Amygdala (tissue), 56 donors: ENCODE measurements at places on chromosomes 3 and 15.

GRCh38 chr15:87747087-87747486, 509.5 kb downstream of the NTRK3 start:
- no peak for DNase-seq

GRCh38 chr3:4350789-4351163, 47.6 kb downstream of the SETMAR start:
- no peak for DNase-seq

GRCh38 chr3:11130385-11130784, 23.9 kb upstream of the HRH1 start:
- DNase-seq = no peak

DNA sequence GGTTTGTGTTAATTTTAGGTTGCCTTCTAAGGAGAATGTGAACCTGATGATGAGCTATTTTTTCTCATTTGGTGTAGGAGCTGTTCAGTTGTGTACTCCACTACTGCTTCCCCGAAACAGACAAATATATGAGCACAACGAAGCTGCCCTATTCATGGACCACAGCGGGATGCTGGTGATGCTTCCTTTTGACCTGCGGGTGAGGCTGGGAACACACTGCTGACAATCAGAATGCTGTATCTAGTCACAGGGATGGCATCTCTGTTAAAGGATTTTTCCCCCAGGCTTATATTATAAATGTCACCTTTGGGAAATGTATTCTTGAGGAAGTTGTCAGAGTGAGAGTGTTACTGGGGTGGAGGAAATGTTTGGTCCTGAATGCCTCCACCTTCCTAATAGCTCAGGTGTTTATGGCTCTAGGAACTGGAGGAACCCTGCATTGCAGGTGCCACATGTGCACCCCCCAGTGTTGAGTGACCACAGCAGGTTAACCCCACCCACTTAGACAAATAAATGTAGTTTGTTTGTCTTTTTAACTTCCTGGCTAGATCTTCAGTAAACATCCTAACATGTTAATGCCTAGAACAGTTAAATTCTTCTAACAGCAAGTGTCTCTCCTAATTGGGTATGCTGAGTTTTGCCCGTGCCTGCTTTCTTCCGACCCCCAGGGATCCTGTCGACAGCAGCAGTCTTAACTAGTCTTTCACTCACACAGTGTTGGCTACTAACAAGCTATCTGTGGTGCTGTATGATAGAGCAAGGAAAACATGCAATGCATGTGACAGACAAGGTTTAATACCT, 35.7 kb downstream of the SRP14 start:
- DNase-seq = no peak

DNA sequence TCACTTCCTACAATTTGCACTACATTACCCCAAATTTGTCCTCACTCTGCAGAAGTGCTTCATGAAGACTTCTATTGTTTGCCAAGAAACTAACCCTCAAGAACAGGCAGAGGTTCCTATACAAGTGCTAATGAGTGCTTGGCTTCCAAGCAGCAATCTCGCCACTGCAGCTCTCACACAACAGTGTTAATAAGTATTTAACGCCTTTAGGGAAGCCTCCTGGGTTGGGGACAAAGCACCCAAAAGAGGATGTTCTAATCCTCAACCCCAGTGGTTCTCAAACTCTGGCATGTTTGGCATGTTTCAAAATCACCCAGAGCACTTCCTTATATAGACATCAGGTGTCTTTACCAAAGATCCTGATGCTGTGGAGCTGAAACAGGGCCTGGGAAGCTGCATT, 64.6 kb downstream of the ZIC4 start:
- no peak for DNase-seq

DNA sequence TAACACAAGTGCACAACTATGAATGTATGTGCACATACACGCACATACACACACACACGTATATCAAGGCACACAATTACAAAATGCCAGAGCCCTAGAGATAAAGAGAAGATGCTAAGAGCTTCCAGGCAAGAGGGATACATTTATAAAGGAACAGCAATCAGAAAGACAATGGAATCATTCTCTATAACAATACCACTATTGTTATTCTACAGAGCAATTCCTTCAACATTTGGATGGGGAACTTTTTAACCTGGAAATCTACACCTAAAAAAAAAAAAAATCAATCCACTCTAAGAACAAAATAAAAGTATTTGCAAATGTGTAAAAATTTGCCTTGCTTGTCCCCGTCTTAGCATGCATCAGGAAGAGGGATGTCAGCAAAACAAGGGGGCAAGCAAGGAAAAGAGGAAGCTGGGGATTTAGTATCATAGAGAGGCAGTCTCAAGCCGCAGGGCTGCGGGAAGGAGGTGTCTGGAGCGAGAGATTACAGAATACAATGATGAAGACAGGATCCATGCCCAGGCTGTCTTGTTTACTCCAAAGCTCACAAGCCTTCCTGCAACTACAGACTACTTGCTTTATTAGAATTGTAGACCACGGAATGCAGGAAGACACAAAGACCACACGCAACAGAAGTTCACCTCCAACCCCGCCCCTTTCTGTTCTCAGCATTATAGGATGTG, 220.2 kb downstream of the NTRK3 start:
- DNase-seq = no peak

GRCh38 chr3:100706365-100706764, 2.9 kb upstream of the TFG start:
- DNase-seq = no peak

DNA sequence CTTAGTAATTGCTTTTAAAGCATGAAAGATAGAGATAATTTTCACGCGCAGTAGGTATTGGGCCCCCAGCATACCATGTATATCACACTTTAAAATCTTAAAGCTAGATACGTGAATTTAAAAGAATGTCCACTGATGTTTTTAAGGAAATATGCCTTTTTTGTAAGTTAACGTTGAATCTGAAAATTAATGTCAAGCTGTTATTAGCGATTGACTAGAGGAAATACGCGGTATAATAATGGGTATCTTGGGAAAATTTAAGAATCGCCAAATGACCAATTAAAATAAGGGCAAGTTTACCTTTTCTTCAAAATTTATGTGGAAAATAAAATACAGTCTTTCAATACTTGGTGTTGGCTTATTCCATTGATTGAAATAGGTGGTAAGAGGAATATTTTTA, 13.3 kb upstream of the CHD2 start:
- DNase-seq = no peak

- DNase-seq = no peak
Observed at GRCh38 chr3:12985148-12985547, 88.1 kb downstream of the IQSEC1 start.

GRCh38 chr15:72907733-72908132, 124.2 kb upstream of the ADPGK start:
- DNase-seq = no peak

DNA sequence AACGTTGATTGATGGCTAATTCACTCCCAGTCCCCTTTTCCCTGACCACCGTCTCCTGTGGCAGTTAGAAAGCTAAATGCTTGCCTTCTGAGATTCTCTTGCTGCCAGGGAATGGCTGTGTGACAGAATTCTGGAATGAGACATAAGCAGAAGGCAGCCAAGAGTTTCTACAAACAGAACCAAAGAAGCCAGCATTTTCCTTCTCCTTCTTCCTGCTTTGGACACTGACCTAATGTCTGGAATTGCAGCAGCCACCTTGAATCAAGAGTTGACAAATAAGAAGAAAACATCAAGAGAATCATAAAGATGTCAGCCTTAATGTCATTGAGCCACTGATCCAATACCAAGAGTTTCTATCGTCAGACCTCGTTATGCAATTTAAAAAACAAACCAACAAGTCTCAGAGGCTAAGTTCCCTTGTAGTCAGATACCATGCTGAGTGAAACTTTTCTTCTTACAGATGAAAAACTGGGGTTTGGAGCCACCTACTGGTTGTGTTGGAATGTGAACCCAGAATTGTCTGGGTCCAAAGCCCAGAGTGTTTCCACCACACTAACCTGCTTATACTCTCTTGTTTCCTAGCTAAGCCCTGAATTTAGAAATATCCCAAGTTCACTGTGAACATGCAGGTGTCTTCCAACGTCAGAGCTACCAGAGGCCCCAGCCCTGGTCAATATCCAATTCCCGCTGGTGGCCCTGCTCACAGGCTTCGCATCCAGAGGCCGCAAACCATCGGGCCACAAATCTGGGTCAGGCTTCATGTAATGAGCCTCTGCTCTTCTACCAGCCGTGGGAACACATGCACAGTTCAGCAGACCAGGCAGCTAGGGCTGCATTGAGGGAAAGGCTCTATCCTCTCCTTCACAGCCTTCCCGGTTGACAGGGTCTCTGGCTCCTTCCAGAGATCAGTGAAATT, 42.5 kb downstream of the MCF2L2 start:
- no peak for DNase-seq

GRCh38 chr3:105904678-105905284, 36.0 kb upstream of the CBLB start:
- no peak for DNase-seq

GRCh38 chr15:57921371-57921770, 144.1 kb downstream of the ALDH1A2 start:
- DNase-seq = no peak

GRCh38 chr15:46207341-46207740, 572.5 kb downstream of the SQOR start:
- no peak for DNase-seq

GRCh38 chr3:68876112-68876713, 56.1 kb downstream of the TAFA4 start:
- DNase-seq = no peak

GRCh38 chr3:71247221-71247957, 336.1 kb downstream of the FOXP1 start:
- DNase-seq = no peak

GRCh38 chr15:81930582-81931369, 115.0 kb downstream of the MEX3B start:
- no peak for DNase-seq

GRCh38 chr3:77040926-77041722, 1.2 kb downstream of the ROBO2 start:
- DNase-seq = no peak

DNA sequence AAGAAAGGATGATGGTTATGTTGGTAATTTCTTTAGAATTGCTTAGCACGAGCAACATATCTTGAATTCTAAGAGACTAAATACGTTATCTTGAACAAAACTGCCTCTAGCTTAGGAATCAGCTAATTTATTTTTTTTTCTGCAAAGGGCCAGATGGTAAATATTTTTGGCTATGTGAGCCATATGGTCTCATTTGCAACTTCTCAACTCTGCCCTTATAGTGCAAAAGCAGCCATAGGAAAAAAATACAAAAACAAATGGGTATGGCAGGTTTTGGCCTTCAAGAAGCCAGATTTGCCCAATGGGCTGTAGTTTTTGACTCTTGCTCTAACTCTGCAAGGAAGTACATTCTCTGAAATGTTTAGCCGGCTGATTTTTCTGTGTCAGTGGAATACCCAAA, 11.9 kb downstream of the OXSM start:
- no peak for DNase-seq

DNA sequence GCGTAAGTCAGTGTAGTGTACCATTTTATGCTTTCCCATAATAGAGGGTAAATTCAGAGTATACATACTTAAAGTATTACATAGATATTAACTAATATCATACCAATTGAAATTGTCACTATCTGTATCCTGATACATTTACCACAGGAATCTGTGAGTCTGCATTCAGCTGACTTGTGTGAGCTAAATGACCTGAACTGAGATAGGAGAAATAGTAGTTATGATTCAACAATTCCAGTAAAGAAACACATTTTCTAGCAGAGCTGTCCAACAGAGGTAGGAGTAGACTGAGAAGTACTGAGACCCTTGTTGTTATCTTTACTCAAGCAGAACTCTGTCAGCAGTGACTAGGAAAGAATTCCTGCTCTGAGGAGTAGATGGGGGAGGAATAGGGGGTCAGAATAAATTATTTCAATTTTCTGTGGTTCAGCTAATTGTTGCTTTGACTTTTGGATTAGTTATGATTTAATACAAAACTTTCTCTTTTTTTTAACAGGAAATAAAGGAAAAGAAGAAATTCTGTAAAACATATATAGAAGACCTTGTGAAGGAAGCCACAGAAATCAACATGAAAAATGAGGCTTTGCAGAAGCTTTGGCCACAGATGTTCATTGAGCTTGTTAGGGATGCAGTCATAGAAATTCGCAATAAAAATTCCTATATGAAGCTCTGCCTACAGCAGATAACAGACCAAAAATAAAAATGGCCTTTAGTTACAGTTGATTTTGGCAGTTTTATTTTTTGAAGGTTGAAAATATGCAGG, 66.2 kb upstream of the THSD4 start:
- DNase-seq = no peak

GRCh38 chr15:99967841-99968371, 234.7 kb upstream of the LYSMD4 start:
- DNase-seq = no peak
